Stimulated activated CD4-positive, alpha-beta T cell treated with anti-CD3 and anti-CD28 coated beads, Interleukin-2, amount 100 ng/mL, for 24 hours (primary cell): ENCODE measurements at places on chromosomes 1 and 21.

DNA sequence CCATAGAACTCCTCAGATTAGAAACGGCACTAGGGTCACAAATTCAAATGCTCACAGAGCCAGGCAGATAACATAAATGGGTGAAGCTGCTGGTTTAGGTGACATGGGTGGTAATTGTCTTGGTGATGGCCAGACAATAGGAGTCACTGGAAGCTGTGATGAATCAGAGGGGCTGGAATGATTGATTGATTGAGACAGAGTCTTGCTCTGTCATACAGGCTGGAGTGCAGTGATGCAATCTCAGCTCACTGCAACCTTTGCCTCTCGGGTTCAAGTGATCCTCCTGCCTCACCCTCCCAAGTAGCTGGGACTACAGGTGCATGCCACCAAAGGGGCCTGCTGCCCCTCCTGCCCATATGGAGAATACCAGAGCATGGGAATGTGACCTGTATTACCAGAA lies 63.0 kb downstream of the HIVEP3 start:
- no peak for DNase-seq

GRCh38 chr1:223519116-223519515 lies 125.9 kb downstream of the CCDC185 start:
- DNase-seq = no peak

DNA sequence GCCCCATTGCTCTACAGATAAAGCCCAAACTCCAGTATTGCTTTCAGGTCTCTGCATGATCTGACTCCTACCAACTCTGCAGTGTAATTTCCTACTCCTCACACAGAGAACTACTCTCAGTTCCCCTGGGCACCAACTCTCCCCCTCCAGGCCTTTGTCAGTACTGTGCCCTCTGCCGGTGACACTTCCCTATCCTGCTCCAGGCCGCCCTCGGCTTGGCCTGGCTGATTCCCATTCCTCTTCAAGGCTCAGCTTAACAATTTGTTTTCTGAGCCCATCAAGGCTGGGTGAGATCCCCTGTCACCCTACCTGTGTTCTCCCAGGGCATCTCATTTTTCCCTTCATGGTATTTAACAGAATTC lies 2.6 kb downstream of the SLAMF8 start:
- no peak for DNase-seq

DNA sequence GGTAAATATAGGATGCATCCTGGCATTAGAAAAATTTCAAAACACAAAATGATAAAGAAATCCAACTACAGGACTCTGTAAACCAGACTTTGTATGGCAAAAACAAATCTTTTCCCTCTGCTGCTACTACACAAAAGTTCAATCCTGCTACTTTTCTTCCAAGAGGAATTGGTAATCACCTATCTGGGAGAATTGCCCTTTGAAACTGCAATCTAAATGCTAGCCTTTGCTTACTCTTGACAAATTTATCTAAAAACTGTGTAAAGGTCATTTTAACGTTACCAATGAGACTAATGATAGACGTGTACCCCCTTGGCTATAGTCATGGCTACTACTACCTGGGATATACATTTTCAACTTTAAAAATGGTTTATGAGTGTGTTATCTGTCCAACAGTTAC lies 837.9 kb upstream of the CXADR start:
- no peak for DNase-seq

DNA sequence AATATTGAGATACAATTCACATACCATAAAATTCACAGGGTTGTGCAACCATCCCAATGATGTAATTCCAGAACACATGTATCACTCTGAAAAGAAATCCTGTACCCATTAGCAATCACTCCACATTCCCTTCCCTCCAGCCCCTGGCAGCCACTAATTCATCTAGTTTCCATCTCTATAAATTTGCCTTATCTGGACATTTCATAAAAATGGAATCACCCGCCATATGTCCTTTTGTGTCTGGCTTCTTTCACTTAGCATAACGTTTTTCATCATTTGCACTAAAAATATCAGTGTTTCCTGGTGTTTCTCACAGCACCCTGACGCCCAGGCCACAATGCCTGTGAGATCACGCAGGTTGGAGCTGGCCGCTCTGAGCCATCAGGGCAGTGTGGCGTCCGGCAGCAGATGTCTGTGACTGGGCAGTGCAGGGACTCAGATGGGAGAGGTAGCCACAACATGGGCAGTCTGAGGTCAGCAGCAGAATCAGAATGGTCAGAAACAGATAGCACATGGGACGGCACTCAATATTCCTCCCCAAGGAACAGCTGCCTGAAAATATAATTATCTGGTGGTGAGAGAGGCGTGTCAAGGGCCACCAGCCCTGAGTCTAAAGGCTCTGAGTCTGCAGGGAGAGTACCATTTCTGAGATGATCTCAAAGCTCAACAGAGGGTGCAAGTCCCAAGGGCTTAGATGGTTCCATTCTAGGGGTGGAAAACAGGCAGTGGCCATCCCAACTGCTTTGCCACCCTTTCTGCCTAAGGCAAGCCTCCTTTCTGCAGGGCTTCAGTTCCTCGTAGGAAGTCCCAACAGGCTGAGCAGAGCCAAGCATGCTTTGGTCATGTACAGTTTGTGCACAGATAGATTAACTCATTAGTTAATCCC lies 129.4 kb upstream of the EDN2 start:
- DNase-seq = no peak

DNA sequence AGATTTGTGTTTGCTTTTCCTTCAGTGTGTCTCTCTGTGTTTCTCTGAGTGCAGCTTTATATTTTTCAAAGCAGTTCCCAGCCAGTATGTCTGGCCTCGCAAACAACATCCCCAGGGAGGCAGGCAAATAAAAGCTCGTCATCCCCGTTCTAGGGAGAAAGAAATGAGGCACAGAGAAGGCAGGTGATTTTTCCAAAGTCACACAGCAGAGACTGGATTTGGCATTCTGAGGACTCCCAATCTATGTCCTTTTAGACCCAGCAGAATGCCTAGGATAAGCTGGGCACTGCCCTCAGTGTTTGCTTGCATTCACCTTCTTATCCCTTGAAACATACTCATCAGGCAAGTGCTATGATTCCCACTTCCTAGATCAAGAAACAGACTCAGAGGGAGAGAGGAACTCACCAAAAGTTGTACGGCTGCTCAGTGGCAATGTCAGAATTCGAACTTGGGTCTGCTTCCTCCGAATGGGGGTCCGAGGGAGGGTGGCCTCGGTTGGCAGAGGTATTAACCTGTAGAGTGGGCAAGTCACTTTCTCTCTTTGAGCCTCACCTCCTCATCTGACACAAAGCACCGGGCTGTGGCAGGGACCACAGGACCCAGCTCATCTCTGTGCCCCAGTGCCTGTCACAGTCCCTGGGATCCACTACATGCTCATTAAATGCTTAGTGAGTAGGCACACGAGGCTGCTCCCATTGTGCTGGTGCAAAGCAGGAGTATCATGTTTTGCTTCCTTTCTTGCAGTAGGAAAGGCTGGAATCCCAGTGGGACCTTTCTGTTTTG lies 4.2 kb downstream of the RAP1GAP start:
- no peak for DNase-seq

GRCh38 chr1:159300146-159300545 lies 2.0 kb upstream of the FCER1A start:
- DNase-seq = no peak

GRCh38 chr21:42187976-42188653 lies 30.8 kb upstream of the ABCG1 start:
- peak; percentile 75 for DNase-seq

GRCh38 chr1:21362096-21362495 lies 71.8 kb upstream of the ECE1 start:
- no peak for DNase-seq

DNA sequence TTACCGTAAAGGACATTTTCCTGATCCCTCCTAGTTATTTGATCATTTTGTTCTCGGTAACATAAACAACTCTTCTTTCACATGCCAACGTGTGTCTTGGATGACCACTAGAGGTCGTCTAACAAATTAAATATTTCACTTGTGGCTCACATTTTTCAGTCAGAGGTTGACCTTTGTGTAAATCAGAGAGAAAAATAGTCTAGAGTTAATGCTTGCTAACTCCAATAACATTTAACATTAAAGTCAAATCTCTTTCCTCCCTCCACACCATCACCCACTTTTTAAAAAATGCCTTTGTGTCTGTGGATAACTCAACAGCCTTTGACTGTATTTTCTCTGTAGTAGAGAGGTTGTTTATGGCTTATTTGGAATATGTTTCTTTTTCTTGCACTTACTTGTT lies 220.5 kb upstream of the B3GALT2 start:
- DNase-seq = no peak

DNA sequence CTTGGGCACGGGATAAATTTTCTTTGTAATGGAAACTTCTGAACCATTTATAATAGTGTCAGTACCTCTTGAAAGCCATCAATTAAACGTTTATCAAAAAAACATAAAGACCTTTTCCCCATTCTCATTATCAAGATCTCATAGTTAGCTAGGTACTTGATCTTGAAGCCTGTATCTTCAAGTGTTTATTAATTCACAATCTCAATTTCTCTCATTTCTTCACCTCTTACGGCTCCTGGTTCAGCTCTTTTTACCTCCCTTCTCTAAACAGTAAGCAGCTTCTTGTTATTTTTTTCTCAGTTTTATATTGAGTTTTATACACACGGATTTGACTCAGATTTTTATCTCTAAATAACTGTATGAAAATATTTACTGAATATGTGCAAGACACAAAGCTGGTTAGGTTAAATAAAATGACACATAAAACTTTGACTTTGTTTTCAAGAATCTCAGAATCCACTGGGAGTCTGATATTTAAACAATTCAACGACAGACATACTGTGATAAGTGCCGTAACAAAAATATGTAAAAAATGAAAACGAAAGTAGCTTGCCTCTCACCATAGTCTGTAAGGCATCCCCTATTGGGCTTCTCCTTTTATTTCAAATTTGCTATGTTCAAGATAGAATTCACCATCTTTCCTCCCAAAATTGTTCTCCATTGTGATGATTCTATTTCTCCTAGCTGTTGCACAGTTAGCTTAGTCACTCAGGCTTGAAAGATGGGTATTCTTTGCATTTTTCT lies 411.6 kb upstream of the ZRANB2 start:
- no peak for DNase-seq

DNA sequence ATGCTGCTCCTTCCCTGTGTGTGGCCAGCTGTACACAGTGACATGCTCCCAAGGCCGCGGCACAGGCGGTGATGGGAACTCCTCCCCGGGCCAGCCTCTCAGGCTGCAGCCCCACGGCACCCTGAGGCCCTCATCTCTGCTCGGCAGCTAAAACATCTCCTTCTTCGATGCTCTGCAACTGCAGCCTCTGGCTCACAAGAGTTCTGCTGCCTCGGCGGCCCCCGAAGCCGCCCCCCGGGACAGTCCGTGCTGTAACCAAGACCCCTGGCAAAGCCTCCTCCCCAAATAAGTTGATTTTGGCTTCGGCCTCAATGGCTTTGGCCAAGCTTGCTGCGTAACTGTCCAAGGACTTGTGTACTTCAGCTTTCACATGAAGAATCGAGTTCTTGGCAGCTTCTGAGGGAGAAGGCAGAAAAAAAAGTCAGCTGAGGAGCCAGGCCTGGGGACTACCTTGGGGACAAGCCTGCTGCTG lies 51.3 kb downstream of the GPR161 start:
- no peak for DNase-seq

GRCh38 chr1:204883405-204883804 lies 12.7 kb downstream of the NFASC start:
- no peak for DNase-seq

- DNase-seq = peak; percentile 57
These were observed 65.1 kb upstream of the ID3 start for GRCh38 chr1:23624440-23624839.

GRCh38 chr1:208601561-208601960 lies 357.4 kb upstream of the PLXNA2 start:
- DNase-seq = no peak

- DNase-seq = no peak
These were observed 136.9 kb upstream of the SAMSN1 start for GRCh38 chr21:14683063-14683462.

GRCh38 chr1:229629261-229629660 lies 3.2 kb downstream of the URB2 start:
- no peak for DNase-seq

DNA sequence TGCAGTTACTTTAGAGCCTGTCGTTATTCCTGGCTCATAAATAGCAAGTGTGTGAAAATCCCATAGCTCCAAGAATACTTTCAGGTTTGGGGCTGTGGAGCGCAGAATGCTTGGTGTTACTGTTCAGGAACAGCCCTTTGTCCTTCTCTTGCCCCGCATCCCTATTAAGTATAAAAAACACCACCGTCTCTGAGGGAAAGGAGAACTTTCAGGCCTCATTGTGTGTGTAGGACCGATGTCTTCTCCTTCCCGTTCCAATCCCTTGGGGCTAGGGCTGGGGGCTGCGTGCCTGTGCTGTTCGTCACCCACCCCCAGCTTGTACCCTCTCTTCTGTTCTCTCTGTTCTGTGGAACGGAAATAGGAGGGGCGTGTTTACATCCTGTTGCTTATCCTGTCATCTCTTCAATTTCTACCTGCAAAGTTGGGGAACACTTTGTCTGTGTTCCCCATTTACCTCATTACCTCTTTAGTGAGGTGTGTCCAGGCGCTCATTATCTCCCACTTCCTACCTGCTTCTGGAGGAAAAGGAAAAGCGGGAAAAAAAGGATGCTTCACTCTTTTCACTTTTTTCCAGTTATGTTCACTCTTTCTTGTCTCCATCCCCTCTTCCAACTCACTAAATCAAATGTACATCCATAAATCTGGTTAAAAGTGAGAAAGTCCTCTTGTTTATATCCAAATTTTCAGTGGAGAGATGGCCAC lies 788 bp upstream of the TXNIP start:
- DNase-seq = peak; percentile 52
